ENCODE measurements at places on chromosomes 6 and 20.
A peak's percentile ranks its signal among the peaks of the same experiment; 100 is the strongest.

- no peak for DNase-seq
These were observed 2.8 kb downstream of the CDH22 start for GRCh38 chr20:46305331-46305972.

GRCh38 chr6:24273096-24273870 lies 84.6 kb downstream of the DCDC2 start:
- no peak for DNase-seq

DNA sequence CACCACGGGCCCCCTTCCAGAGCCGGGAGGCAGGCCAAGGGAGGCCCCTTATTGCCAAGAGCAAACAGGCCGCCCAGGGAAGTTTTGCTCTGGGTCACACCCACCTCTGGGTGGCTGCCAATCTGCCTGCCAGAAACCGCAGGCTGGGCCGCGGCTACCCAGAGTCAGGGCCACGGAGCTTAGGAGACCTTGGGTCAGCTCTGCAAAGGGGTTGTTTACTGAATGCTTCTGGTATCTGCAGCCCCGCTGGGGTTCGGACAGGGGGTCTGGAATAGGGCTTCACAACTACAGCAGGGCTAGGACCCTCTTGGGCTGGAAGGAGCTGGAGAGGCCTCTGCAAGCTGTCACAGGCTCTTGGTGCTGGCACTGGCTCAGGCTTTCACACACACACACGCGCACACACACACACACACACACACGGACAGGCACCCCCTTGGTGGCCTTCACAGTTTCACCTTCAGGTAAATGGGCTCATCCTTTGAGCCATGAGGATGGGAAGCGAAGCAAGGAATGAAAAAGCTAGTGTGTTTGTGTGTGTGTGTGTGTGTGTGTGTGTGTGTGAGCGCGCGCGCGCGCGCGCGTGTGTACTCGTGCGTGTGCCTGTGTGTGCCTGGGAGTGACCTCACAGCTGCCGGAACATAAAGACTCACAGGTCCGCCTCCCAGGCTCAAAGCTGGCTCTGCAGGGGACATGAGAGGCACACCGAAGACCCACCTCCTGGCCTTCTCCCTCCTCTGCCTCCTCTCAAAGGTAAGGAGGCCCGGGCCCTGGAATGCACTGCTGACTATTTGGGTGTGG lies at the start of gene CCN5:
Gene CCN5 (plus strand): TSS at position 669 of the 798 bp plus-strand sequence. CDS start 22 bp downstream, at position 691.
- no peak for DNase-seq

DNA sequence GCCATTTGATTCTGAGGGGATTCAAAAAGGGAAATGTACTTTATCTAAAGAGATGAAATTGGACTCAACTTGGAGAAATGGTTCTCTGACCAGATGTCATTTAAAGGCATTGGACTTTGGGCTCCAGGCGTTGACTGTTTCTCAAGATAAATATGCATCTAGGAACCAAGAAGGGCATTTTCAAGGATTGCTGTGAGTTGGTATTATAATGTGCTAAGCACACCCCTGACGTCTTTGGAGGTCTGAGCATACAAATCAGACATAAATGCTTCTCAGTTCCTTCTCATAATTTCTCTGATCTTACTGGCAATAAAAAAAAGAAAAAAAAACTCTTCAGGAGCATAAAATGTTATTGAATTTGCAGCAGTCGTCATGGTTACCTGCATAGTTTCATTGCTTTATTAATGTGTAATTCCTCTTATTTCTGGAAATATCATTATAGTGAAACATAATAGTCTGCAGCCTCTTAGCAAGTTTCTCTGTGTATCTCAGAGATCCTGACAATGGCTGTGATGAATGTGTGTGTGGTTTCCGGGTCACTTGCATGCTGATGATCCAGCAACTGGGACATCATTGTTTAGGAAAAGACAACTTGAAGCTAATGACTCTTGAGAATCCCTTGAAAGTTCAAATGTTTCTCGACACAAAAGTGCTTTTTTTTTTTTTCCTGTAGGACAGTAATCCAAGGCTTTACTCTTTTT lies 136.0 kb downstream of the AIG1 start:
- no peak for DNase-seq

DNA sequence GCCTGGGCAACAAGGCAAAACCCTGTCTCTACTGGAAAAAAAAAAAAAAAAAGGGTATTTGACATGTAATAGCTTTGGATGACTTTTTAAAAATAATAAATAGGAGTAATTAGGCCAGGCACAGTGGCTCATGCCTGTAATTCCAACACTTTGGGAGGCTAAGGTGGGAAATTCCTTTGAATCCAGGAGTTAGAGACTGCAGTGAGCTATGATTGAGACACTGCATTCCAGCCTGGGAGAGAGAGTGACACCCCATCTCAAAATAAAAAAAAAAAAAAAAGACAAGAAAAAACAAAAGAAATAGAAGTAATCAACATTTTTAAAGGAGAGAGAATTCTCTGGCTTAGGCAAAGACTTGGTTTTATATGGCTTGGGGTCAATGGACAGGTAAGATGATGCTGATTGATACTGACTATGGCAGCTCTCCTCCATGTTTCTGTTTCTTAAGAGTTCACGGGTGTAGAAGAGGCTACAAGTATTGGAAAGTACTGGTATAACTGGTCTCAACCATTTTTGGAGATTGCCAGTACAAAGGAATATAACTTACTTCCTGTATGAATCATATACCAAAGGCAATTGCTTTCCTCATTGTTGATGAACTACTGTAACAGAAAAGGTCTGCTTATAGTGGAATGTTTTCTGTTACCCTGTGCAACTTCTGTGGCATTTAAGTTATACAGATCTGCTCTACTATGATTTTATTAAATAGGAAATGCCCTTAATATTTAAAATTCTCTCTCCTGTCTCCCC lies 10.1 kb downstream of the MAP3K5 start:
- no peak for DNase-seq

DNA sequence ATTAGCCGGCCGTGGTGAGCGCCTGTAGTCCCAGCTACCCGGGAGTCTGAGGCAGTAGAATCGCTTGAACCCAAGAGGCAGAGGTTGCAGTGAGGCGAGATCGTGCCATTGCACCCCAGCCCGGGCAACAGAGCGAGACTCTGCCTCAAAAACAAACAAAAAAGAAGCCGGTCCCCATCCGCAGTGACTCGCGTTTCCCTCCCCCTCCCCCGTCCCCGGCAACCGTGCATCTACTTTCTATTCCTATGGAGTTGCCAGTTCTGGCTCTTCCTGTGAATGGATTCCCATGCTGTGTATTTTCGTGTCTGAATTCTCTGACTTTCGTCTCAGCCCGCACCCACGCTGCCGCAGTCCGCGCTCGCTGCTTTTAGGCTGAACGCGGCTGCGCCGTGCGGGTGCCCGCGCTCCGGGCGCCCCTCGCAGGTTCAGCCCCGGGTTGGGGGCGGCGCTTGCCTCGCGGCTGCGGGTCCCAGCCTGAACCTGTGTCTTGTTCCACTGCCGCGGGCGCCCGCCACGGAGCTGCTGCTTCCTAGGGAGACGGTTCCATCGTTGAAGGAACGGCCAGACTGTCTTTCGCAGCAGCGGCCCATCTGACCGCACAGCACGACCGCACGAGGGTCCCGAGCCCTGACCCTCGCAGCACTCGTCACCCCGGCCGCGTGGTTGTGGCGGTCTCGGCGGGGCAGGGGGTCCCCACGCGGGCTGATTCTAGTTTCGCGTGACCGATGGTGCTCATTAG lies 1.1 kb upstream of the MRGBP start:
- DNase-seq = peak; percentile 62

DNA sequence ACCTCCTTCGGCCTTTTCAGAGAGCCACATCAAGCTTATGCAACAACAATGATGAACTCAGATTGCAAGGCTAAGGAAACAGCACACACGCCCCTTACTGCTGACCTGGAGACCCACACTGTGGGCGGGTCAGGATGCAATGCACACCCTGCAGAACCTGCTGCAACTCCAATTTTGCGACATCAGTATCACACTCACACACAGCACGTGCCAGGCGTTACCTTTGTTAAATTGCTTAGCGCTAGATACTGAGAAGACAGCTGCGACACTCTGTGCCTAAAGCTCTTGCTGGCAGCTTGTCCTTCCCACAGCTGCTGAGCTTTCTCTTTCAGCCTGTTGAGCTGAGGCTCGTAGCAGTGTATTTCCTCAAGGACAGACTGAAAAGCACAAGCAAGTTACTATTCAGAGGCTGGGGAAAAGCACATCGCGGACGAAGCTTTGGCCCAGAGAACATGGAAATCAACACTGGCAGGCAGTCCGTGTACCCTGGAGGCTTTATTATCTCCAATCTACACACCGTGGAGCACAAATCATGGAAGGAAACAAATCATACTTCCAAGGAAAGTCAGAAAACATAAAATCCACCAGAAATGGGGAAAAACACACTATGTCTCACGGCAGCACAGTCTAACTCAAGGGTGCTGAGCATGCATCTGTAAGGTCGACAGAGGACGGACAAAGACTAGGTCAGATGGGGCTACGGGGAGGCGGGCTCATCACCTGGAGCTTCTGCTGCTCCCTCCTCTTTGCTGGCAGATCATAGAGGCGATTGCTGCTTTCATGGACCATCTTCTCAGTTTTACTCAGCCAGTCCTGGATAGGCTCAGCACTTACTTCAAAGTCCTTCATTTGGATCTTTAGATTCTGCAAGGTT lies 268.2 kb downstream of the SYNE1 start:
- DNase-seq = no peak

All from NCI-H2081 (cell line).